Urinary bladder (tissue), 4 donors: ENCODE measurements at places on chromosomes 5 and 9.

DNA sequence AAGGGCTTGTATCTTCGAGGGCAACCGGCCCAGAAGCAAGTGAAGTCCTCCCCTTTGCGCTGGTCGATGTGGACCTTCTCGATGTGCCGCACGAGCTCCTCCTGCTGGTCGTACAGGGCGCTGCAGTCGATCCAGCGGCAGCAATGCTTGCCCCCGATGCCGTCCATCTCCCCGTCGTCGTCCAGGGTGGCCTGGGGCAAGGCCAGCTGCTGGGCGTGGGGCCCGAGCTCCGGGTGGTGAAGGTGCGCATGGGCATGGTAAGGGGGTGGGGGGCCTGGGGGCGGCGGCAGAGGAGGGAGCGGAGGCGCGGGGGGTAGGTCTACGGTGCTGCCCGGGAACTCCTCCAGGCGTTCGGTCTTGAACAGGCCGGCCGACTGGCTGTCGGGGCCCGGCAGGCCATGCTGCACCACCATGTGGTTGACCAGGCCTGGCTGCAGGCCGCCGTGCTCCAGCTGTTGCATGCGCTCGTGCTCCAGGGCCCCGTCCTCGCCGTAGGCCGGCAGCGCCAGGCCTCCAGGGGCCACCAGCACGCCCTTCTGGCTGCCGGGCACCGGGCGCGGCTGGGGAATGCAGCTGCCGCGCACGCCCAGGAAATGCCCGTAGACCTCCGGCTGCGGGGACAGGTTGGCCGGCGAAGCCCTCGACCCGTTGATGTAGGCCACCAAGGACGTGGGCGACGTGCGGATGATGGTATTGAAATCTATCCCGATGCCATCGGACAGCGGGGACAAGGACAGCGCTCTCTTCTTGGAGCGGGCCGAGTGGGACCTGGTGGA is 181.8 kb downstream of the GLIS3 start:
- no peak for DNase-seq

DNA sequence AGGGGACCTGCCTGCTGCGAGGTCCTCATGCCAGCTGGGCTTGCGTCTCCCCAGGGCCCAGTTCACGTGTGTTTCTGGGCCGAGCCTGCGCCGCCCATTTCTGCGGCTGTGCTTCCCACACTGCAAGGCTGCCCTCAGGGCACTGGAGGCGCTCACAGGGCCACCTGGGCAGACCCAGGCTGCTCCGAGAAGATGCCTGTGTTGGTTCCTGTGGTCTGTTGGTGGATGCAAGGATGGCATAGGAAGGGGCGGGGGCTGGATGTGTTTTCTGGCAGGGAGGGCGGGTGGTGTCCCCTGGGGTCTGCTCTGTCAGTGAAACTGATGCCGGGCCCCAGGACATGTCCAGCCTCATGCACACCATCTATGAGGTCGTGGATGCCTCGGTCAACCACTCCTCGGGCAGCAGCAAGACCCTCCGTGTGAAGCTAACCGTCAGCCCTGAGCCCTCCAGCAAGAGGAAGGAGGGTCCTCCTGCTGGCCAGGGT is 25.9 kb downstream of the NKD2 start:
- DNase-seq, result no peak

DNA sequence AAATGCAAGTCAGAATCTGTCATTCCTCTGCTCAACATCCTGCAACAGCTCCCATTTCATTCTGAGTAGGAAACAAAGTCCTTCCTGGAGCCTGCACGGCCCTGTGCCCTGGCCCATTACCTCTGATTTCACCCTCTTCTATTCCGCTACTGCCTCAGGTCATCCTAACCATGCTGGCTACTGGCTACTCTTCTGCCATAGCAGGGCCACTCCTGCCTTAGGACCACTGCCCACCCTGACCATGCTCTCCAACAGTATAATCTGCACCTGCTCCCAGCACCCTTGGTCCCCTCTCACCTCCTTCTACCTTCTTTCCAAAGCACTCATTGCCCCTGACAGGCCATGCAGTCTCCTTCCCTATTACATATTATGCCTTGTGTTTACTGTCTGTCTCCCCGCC is 8.2 kb downstream of the DPH7 start:
- DNase-seq, result no peak

DNA sequence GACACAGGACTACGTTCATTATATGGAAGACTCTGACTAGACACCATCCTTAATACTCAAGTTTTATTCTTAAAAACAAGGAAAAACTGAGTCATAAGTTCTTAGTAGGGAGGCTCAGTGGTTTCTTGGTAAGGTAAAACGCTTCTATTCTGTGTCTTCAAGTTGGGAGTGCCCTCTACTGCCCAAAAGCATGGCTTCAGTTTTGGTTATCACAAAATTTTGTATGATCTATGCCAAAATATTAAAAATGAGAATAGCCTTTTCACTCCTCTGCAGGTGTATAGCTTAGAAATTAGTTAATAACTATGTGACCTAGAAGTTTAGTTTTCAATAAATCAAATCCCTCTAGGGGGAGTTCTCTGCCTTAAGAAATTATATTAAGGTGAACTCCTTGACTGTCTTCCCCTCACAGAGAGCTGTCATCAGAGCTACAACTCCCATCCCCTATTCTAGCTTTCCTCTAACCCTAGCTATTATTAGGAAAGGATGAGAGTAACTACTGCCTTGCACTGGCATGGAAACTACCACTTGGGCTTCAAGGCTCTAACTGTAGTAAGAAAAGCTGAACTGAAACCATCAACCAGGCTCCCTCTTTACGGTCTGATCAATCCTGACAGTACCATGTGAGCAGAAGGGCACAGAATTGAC is 189.7 kb downstream of the GNAQ start:
- no peak for DNase-seq

- no peak for DNase-seq
These were observed 174.1 kb downstream of the PIK3R1 start for GRCh38 chr5:68389618-68390017.

GRCh38 chr5:51188001-51188591 is 195.2 kb upstream of the ISL1 start:
- DNase-seq, result no peak

DNA sequence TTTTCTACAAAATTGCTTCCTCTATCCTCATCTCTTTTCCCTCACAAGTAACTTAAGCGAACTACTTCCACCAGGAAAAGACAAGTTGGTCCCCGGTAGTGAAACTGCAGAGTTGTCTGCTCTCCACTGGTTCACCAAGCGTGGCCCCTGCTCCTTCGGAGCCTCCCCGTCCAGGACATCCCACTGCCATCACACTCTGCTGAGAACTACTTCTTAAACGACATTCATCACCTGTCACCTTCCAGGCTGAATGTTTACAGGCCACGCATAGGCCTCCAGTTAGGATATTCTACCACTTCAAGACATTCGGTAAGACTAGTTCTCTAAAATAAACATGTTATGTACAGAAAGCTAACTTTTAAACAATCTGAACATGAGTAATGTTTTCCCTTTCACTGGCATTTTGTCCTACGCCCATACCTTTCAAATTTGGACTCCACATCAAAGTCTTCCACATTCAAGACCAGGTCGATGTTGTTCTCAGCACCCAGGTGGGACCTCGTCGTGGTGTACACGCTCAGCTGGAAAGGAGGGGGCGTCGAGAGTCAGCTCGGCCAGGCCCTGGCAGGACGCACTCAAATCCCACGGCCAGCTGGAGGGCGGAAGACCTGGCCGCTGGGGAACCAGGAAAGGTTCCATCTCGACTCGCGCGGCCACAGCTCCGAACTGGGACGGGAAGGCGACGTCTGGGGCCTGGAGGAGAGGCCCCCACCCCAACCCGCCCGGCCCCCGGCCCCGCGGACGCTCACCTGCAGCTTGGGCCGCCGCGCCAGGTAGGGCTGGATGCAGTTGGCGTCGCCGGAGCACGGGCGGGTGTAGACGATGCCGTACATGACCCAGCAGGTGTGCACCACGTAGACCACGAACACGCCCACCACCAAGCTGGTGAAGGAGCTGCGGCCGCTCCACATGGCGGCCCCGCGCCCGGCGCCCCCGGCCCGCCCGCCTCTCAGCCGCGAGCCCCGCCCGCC is 683 bp downstream of the CLPTM1L start:
- DNase-seq, result no peak

GRCh38 chr5:173767574-173768266 is 120.4 kb upstream of the CPEB4 start:
- DNase-seq, result no peak

DNA sequence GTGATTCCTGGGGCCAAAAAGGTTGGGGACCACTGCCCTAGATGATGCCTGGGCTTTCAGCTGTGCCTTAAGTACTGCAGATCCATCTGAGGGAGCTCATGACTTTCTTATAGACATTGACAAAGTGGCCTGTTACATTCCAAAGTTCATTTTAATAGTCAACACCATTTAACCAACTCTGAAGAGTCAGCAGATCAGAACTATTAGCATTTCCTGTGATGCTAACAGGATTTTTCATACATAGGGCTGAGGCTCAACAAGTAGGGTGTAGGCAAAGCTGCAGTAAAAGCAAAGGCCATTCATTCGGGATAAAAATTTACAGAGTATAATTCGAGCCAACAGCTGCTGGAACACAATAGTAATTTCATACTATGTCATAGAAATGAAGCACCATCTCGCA is 105.4 kb downstream of the LPAR1 start:
- DNase-seq, result no peak

DNA sequence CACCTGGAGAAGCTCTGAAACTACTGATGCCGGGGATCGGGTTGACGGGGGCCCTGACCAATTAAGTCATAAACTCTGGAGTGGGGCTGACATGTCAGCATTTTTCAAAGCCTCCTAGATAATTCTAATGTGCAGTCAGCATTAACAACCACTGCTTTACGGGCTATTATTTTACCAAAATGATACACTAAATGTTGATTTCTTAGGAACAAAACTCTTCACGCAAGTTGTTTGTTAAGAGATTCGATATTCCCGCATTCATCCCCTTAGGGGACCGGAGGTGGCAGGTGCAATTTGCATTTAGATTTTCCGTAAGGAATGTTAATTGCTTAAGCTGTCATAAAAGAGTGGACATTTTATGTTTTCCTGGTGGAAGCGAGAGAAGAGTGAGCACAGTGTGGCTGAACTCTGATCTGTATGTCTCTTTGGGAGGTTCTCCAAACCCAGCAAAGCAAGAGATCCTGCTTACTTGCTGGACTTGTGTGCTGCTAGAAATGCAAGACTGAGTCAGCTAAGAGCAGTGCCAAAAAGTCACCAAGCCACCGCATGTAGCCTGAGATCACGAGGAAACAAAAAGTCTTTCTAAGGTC is 77.6 kb downstream of the UGCG start:
- DNase-seq, result no peak

GRCh38 chr9:136657974-136658848 is 4.5 kb upstream of the EGFL7 start:
- DNase-seq, result no peak

DNA sequence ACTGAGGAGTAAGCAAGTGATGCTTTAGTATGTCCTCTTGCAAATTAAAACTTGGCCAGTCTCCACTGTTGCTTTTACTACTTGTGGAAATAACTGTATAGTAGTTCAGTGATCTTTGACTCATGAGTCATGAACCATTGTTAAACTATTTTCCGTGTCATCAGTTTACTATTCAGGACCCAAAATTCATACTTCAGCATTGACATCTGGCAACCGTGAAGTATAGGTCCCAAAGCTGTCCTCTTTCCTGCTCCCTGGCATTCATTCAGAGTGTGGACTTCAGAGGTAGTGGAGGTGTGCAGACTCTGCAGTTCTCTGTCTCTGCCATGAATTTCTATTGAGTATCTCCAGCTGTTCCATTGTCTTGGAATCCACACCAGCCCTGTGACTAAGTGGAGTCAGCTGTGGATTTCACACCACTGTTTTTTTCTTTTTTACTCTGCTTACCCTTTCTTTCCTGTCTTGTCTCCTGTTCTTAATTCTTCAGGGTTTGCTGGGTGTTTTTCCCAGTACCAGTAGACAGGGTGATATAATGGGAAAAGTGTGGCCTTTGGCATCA is 7.5 kb downstream of the TDRD7 start:
- DNase-seq, result no peak

- no peak for DNase-seq
These were observed 27.1 kb upstream of the TNIP1 start for GRCh38 chr5:151107738-151108520.

DNA sequence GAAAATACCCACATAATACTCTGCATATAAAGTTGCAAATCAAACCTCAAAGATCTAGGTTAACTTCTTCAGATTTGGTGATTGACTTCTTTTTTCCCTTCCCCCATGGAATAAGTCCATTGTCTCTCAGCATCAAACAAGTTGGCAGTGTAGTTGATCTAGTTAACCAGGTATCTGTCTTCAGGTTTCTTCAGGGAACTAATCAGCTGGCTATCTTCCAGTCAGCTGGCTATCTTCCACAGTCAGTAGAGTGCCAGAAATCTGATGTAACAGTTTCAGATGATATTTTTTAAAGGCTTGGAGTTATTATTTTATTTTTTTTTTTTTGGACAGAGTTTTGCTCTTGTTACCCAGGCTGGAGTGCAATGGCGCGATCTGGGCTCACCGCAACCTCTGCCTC is 16.8 kb downstream of the TNFSF15 start:
- DNase-seq, result no peak

GRCh38 chr9:134434894-134435506 is 108.7 kb downstream of the RXRA start:
- peak; percentile 95 for DNase-seq

GRCh38 chr9:70218767-70219166 is 40.0 kb upstream of the SMC5 start:
- DNase-seq, result no peak

DNA sequence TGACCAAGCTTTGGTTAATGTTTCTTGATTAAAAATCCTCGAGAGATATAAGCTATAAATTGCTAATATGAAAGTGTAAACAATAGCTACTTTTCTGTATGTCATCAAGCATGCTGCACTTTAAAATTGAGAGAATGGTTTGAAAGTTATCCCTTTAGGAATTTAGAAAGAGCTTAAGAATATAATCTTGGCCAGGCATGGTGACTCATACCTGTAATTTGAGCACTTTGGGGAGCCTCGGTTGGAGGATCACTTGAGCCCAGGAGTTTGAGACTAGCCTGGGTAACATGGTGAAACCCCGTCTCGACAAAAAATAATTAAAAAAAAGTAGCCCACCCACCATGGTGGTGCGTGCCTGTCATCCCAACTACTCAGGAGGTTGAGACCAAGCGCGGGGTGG is 12.2 kb upstream of the MROH2B start:
- DNase-seq, result no peak
